ENCODE measurements at places on chromosomes 12 and 14. TPM values are rescaled to one million over a fixed set of nuclear protein-coding genes. Genes with fewer than 3 reads are reported as not detected.
A peak's percentile ranks its signal among the peaks of the same experiment; 100 is the strongest.

SP7 gene
- 0.62 TPM for total RNA-seq

- no peak for DNase-seq
Observed at GRCh38 chr14:74415115-74415437, 10.9 kb downstream of the SYNDIG1L start.

HNRNPC gene
- total RNA-seq: 378 TPM

GRCh38 chr14:69101331-69101826 is 51.5 kb downstream of the DCAF5 start:
- peak; percentile 59 for DNase-seq

DNA sequence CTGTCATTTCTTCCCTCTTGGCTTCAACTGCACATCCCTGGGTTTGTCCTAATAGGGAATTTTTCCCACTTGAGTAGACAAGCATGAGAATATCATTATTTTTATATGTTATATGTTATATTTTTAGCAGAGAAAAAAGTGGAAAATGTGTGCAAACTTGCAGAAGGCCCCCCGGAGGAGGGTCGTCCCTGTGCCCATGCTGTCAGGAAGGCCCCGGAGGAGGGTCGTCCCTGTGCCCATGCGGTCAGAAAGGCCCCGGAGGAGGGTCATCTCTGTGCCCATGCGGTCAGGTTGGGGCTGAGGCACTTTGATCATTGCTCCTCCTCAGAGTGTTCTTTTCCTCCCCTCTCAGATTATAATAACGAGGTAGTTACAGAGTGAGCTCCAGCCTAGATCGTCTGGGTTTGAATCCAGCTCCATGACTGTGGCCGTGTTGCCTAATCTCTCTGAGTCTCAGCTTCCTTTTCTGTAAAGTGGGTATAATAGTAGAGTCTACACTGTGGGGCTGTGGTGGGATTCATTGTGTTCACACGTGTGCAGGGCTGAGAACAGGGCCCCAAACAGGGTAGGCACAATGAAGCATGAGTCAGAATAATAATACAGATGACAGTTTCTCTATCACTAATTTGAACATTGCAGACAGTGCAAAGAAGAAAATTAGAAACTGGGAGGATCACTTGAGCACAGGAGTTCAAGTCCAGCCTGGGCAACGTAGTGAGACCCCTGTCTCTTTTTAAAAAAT is 33.4 kb downstream of the ELK3 start:
- no peak for DNase-seq

REP15 gene
- not detected for total RNA-seq

Data from uterus (tissue), 4 donors.